ENCODE measurements at places on chromosomes 6 and 20.

- DNase-seq: no peak
Measured at GRCh38 chr6:161363286-161363685, 89.4 kb upstream of the AGPAT4 start.

- no peak for DNase-seq
Measured at GRCh38 chr6:155038104-155038503, 43.0 kb downstream of the TIAM2 start.

DNA sequence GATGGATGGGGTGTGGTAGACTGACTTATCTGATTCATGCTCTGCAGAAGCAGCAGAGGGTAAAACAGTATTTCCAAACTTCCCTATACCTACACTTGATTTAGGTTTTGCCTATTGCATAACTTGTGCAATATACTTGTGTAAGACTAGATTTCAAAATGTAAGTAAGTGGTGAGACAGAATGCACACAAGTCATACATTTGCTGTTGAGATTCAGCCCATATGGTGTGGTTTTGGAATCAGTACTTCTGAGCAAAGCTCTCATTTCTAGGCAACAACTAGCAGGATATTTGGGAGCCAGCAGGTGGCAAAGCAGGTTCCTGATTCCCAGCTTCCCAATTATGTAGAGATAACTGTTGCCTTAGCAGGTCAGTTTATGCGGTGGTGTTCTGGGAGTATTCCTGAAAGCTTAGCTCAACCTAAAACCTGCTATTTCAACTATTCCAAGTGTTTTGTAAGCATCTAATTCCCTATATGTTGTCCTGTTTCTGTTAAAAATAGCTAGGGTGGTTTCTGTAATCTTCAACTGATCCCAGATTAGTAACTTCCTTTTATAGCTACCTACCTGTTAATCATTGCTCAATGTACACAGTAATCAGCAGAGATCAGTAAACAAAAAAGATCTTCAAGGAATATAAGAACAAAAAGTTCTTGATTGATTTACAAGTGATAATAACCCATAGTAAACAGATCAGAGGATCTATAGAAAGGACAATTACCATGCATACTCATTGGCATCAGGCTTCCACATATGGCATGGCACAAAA, 8.5 kb upstream of the FABP7 start:
- DNase-seq: no peak

DNA sequence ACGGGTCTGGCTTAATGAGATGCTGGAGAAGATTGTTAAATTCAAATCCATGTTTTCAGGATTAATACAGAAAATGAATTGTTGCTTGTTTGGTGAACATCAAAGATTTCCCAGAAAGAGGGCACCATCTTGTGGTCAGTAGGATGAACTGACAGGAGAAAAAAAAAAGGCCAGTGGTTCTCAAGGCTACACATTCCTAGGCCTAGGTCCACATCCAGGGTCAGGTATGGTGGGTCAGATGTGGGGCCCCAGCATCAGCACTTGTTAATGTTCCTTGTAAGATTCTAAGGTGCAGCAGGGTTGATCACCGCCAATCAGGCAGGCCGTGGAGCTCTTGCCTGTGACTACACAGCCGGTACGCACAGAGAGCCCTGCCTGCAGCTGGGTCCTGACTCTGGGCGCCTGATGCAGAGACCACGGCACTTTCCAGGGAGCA, 34.0 kb upstream of the FOXO3 start:
- no peak for DNase-seq

DNA sequence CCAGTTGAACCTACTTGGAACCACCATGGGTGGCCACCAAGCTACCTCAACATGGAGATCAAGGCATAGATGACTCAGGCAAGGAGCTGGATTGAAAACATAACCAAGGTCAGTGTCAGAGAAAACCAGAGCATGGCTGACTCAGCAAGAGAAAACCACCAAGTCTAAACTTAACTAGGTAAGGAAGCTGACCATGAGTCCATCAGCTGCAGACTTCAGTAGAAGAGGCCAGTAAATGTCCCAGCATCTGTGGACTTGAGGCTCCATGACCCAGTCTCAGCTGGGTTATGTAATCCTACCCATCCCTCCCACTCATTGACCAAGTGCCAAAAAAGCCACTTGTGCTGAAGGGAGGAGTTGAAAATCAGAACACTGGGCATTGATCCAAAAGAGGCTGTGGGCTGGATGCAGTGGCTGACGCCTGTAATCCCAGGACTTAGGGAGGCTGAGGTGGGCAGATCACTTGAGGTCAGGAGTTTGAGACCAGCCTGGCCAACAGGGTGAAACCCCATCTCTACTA, 93.7 kb upstream of the CBLN4 start:
- DNase-seq: no peak

DNA sequence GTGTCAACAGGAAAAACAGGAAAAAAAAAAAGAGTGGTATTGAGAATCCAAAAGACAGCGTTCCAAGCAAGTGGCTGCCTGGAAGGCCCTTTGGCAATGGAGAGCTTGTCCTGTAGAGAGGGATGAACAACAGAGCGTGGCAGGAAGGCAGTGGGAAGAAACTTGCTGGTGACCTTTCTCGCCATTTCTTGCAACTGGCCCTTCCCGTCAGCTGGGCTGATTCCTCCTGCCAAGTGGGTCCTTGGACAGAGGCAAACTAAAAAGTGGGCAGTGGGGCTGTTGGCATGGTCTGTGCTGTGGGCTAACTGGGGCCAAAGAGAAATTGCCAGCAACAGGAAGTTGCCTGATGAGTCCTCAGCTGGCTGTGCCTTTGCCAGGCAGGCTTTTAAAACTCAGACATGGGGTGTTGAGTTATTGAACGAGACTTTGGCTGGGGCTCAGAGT, 43.9 kb upstream of the CLDN20 start:
- DNase-seq: no peak

- DNase-seq: no peak
Measured at GRCh38 chr20:51789434-51789833, 12.9 kb downstream of the SALL4 start.

DNA sequence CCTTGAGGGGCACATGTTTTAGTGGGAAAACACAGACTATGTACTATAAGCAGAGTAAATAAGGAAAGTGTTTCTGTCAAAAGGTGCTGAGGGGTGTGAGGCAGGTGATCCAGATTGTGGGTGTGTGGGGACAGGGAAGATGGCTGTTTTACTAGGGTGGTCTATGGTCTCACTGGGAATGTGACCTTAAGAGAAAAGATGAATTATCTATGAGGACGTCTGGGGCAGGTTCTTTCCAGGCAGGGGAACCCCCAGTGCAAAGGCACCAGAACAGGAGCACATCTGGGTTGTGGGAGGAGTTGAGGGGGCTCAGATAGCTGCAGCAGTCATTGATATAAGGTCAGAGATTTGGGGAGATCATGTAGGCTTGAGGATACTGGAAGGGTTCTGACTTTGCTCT, 18.2 kb upstream of the POLR1H start:
- no peak for DNase-seq

- no peak for DNase-seq
Measured at GRCh38 chr6:161226009-161226964, 47.6 kb downstream of the AGPAT4 start.

DNA sequence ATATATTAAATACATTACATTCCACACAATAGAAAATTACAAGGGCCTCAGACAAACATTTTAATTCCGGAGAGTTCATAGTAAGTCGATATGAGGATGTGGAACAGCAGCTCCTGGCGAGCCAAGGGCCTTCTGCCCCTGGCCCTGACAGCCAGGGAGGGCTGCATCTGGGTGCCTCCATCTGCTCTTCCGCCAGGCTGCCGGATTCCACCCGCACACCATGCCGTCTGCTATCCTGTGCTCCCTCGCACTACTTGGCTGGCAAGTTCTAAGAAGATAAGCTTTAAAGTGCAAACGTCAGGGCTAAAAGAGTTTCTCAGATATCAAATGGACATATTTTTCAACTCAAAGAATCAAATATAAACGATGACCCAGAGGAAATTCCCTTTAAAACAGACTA, 656.3 kb upstream of the NOX3 start:
- DNase-seq: no peak

GRCh38 chr6:62797190-62797589, 414.1 kb upstream of the FKBP1C start:
- DNase-seq: no peak

DNA sequence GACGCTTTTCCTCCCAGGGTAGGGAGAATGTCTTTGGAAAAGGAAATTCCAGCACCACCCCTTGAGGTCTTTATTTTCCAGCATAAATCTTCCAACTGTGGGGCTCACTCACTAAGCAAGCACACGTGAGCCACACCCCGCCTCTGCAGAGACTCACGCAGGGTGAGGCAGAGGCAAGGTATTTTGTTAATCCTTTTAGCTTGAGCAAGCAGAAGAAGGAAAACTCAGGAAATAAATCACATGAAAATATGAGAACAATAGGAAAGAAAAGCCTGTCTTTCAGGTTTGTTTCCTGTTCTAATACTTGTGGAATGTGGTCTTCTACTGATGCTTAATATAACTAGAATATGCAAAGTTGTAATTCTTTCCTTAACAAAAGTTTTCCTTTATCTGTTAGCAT, 4.1 kb upstream of the PHACTR2 start:
- no peak for DNase-seq
